T-helper 2 cell treated with Interferon-gamma antibody and Interleukin-4, amounts not matched to agents 5 μg/mL and 100 μg/mL, for 36 hours (primary cell): ENCODE measurements at places on chromosomes 2 and 18.

GRCh38 chr2:236816197-236817170, 246.9 kb downstream of the ACKR3 start:
- H3K36me3 ChIP-seq, result no peaks in the 10 kb centered on the region
- DNase-seq, result no peak
- H3K4me1 ChIP-seq, result no peaks in the 10 kb centered on the region
- no peak overlapping the region for H3K27ac ChIP-seq

GRCh38 chr2:188395903-188396689, 104.4 kb downstream of the GULP1 start:
- DNase-seq, result no peak
- no peaks in the 10 kb centered on the region for H3K36me3 ChIP-seq
- no peak overlapping the region for H3K27ac ChIP-seq

- H3K4me3 ChIP-seq, result no peak overlapping the region
- no peaks in the 10 kb centered on the region for H3K36me3 ChIP-seq
- no peak overlapping the region for H3K27ac ChIP-seq
- no peak for DNase-seq
- H3K4me1 ChIP-seq, result no peaks in the 10 kb centered on the region
- H3K27me3 ChIP-seq, result no peaks in the 10 kb centered on the region
Observed at GRCh38 chr2:198782734-198783133, 675.0 kb downstream of the SATB2 start.

DNA sequence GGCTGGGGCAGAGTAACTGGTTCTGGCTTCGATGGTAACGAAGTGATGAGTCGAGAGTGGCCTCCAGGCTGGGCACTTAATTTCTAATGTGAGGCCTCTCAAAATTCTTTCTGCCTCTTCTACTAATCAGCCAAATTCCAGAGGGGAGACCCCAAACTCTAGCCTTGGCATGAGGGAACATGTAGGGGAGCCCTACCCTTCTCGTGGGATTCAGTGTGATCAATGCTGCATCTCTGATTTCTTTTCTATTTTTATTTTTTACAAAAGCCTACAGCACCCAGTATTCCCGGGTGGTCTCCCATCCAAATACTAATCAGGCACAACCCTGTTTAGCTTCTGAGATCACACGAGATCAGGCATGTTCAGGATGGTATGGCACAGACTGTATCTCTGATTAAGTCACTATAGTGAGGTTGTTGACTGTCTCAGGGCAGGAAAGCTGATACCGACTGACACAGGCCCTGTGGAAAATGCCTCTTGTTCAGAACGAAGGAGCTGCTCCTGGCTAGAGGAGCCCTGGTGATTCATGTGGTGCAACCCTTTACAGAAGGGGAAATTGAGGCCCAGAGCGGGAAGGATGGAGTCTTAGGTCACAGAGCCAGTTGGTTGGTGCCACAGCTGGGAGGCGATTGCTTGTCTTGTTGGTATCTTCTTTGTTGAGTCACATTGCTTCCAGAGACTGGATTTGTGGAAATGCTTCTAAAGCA, 126.3 kb upstream of the HS6ST1 start:
- DNase-seq, result no peak
- H3K4me1 ChIP-seq, result peaks cover 8% of the 10 kb centered on the region
- H3K27ac ChIP-seq, result no peak overlapping the region
- H3K27me3 ChIP-seq, result no peaks in the 10 kb centered on the region

- DNase-seq, result no peak
- peaks cover 2% of the 10 kb centered on the region for H3K4me1 ChIP-seq
- H3K27ac ChIP-seq, result peak overlapping the region; percentile 60
- no peak overlapping the region for H3K4me3 ChIP-seq
- H3K36me3 ChIP-seq, result peaks cover 4% of the 10 kb centered on the region
Observed at GRCh38 chr2:236165842-236166795, 2.1 kb downstream of the GBX2 start.

GRCh38 chr18:8107426-8107825, 501.8 kb upstream of the RAB12 start:
- no peaks in the 10 kb centered on the region for H3K27me3 ChIP-seq
- H3K4me3 ChIP-seq, result no peak overlapping the region
- H3K4me1 ChIP-seq, result no peaks in the 10 kb centered on the region
- no peak for DNase-seq
- no peak overlapping the region for H3K27ac ChIP-seq

GRCh38 chr18:59500765-59501164, 141.7 kb upstream of the LMAN1 start:
- no peak for DNase-seq
- H3K4me3 ChIP-seq, result no peak overlapping the region
- no peak overlapping the region for H3K27ac ChIP-seq
- no peaks in the 10 kb centered on the region for H3K36me3 ChIP-seq
- no peaks in the 10 kb centered on the region for H3K4me1 ChIP-seq
- no peaks in the 10 kb centered on the region for H3K27me3 ChIP-seq

- no peak for DNase-seq
- peaks cover 58% of the 10 kb centered on the region for H3K36me3 ChIP-seq
- H3K27me3 ChIP-seq, result no peaks in the 10 kb centered on the region
- H3K4me3 ChIP-seq, result no peak overlapping the region
Observed at GRCh38 chr2:202290316-202290715, 24.8 kb downstream of the NOP58 start.

GRCh38 chr2:187554011-187554703, at the start of gene TFPI:
TSS of gene TFPI (minus strand) at chr2:187554435. CDS start at chr2:187503768, 50,667 bp downstream.
- H3K4me1 ChIP-seq, result peaks cover 12% of the 10 kb centered on the region
- peaks cover 10% of the 10 kb centered on the region for H3K27me3 ChIP-seq
- no peak within 1 kb of the TSS for H3K27ac ChIP-seq

GRCh38 chr18:48017635-48018034, 87.2 kb upstream of the SMAD2 start:
- peaks cover 2% of the 10 kb centered on the region for H3K4me1 ChIP-seq
- no peak for DNase-seq
- H3K36me3 ChIP-seq, result no peaks in the 10 kb centered on the region
- H3K27me3 ChIP-seq, result peaks cover 51% of the 10 kb centered on the region
- H3K27ac ChIP-seq, result no peak overlapping the region
- H3K4me3 ChIP-seq, result no peak overlapping the region

- H3K36me3 ChIP-seq, result peaks cover 4% of the 10 kb centered on the region
- no peak for DNase-seq
- H3K27ac ChIP-seq, result no peak overlapping the region
Observed at GRCh38 chr2:43086451-43087221, 139.8 kb downstream of the ZFP36L2 start.
